ENCODE measurements at places on chromosomes 16 and 17. TPM values are rescaled to one million over a fixed set of nuclear protein-coding genes. Genes with fewer than 3 reads are reported as not detected.
A peak's percentile ranks its signal among the peaks of the same experiment; 100 is the strongest.

GRCh38 chr16:21167929-21168602 is 9.6 kb downstream of the LDAF1 start:
- DNase-seq: no peak

The KCNJ12 gene
- total RNA-seq: 7.6 TPM

- no peak for DNase-seq
Measured at GRCh38 chr17:55727920-55728319, 5.3 kb upstream of the TMEM100 start.

GRCh38 chr16:55622930-55623561 is 32.7 kb upstream of the SLC6A2 start:
- peak; percentile 58 for DNase-seq

GRCh38 chr16:28858421-28858820 is 5.2 kb upstream of the SH2B1 start:
- no peak for DNase-seq

GRCh38 chr17:44106801-44107200 is 16.6 kb downstream of the HDAC5 start:
- no peak for DNase-seq

The ACE gene
- 7.6 TPM for total RNA-seq

The ZNF830 gene
- total RNA-seq: 10.9 TPM

The C1QL1 gene
- 17.3 TPM for total RNA-seq

- peak; percentile 32 for DNase-seq
Measured at GRCh38 chr16:9647981-9648701, 534.1 kb downstream of the GRIN2A start.

DNA sequence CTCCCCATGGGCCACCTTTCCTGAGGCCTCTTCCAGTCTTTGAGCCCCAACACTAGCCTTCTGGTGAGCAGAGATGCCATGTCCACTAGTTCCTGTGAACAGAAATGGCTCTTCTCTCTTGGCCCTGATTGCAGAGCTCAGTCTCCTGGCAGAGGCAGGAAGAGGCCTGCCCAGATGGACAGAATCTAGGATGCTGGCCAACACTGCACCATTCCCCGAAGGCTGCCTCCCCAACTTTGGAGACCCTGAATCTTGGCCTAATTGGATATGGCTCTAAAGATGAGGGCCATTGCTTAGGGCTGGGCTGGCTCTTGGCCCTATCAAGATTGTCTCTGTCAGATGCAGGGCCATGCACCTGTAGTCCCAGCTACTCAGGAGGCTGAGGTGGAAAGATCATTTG is 18.0 kb upstream of the DYNLL2 start:
- no peak for DNase-seq

DNA sequence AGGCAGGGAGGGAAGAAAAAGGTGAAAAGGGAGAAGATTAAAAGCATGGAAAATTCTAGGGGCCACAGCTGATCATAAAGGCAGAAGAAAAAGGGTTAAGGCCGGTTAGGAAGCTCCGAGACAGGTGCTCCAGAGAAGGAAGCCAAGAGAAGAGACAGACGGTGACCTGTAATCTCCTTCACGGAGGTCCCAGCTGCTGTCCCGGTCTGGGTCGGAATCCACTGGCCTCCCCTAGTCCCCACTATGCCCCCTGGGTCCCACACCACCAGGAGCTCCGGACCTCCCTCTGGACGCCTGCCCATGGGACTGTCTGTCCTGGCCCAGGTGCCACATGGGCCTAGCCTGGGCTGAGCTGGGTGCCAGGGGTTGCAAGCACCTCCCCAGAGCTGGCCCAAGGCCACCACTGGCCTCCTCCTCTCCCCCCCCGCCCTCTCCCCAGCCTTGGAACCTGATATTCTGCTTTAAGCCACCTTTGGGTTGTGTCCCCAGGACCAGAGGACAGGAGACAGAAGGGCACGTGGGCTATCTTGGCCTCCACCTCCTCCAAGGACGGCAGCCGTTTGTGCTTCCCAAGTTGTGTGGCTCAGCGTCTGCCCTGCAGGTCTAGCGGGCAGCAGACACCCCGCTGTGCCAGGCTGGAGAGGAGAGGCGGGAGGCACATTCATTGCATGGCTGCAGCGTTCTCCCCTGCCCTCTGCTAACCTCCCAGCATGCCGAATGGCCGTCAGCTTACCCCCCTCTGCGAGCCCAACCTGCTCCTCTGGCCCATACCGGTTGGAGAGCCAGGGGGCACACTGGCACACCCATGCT is 102.4 kb downstream of the ENGASE start:
- peak; percentile 85 for DNase-seq

DNA sequence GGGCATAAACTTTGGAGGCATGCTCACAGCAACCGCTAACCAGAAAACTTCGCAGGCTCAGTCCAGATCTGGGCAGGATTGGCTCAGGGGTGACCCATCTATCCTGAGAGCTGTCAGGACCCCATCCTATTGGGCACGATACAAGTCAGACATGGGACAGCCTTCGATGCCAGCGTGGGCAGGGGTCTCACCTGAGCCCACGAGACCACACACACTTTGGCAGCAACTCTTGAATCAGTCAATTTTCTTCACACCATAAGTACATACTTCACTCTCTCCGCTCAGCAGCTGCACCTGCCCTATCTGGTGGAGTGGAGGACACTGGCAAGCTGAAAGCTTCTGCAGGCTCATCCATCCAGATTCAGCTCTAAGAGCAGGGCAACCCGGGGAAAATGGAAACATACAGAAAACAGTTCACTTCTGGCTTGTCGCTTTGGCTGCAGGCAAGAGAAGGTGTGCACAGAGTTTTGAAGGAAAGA is 48.3 kb downstream of the ZFHX3 start:
- DNase-seq: no peak

Measured in H7 (cell line).